ENCODE measurements at places on chromosomes 16 and 17. TPM values are rescaled to one million over a fixed set of nuclear protein-coding genes. Genes with fewer than 3 reads are reported as not detected.

The FNDC8 gene
- total RNA-seq = 0.07 TPM

The PRSS33 gene
- not detected for total RNA-seq

The FA2H gene
- 33.6 TPM for total RNA-seq

The OTOA gene
- total RNA-seq = 0.10 TPM

The CEP131 gene
- 7.8 TPM for total RNA-seq

Data from A549 treated with Hydrocortisone at 1 μM for 4 hours (cell line).